Posterior vena cava (tissue), 2 donors: ENCODE measurements at places on chromosomes 5 and 9. TPM values are rescaled to one million over a fixed set of nuclear protein-coding genes. Genes with fewer than 3 reads are reported as not detected.
A peak's percentile ranks its signal among the peaks of the same experiment; 100 is the strongest.

DAPK1 gene
- total RNA-seq = 33.2 TPM

- DNase-seq = no peak
Measured at GRCh38 chr9:15240927-15241326, 66.1 kb downstream of the TTC39B start.

DNA sequence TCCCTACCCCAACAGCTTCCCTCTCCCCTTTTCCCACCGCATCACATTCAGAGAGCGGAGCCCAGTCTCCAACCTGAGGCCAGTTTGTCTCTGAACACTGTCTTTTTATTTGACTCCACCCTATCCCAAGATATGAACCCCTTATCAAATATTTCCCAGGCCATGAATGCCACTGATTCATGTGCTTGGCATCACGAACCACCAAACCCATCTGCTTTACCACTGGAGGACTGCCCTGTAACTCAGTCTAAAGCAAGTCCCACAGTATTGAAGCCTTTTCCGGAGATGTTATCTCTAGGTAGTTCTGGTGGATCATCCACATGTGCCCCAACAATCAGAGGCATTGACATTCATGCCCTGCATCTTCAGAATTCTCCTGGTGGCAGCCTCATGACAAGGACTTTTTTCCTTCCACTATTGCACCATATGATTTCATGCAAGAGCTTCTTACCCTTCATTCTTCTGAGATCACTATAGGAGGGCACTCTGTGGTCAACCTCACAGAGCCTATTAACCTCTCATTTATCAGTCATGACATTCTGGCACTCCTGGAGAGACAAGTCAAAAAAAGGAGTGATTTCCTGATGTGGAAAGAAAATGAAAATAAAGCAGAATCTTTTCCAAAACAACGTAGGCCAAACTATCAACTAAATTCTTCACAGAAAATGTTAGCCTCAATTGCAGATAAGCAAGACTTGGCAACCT, 12.3 kb upstream of the SPATA31D4 start:
- DNase-seq = no peak

DNA sequence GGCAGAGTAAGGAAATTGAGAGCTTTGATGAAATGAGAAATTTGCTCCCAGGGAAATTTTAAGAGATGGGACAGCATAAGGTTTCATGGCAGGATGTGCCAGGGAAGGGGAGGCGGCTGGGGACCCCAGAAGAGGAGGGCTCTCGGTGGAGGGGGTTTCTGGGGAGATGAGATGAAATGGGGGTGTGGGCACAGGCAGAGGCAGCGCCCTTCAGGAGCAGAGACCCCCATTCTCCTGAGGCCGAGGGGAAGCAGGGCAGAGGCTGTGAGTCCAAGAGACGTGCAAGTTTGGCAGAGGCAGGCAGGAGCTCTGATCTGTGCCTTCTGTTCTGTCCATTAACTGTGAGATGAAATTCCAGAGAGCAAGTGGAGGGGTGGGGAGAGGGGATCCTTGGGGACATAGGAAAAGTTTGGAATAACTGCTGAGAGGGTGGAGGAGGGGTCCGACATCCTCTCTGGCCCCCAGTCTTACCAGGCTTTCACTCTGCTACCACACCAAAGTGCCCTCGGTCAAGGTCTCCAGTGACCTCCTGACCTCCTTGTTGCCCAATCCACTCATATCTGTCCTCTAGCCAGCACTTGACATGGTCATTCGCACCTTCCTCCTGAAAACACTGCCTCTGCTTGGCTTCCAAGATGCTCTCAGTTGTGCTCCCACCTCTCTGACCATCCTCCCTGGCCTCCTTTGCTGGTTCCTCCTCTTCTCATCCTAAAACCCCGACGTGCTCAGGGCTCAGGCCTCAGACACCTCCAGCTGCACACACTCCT, 108.1 kb upstream of the MVB12B start:
- DNase-seq = peak; percentile 51

DNA sequence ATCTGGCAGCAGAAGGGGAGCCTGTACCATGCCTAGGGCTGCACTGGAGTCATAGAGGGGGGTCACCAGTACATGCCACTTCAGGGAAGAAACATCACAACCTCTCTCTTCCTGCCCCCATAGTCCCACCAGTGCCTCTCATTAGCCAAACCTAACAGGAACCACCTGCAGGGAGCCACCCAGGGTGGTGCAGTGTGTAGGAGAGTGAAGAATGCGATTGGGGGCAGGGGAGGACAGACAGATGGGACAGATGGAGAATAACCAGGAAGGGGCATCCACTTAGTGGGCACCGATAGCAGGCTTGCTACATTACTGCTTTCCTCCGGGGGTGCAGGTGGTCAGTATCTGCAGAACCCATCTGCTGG, 19.2 kb downstream of the DAPK1 start:
- no peak for DNase-seq
